ENCODE measurements at places on chromosomes 2 and 18.

- peak; percentile 75 for DNase-seq
Observed at GRCh38 chr2:86623043-86623493, 597 bp downstream of the RNF103 start.

- DNase-seq: no peak
Observed at GRCh38 chr2:55601849-55602248, 15.6 kb downstream of the PPP4R3B start.

GRCh38 chr2:128365217-128365905 lies 46.7 kb upstream of the HS6ST1 start:
- DNase-seq: no peak

DNA sequence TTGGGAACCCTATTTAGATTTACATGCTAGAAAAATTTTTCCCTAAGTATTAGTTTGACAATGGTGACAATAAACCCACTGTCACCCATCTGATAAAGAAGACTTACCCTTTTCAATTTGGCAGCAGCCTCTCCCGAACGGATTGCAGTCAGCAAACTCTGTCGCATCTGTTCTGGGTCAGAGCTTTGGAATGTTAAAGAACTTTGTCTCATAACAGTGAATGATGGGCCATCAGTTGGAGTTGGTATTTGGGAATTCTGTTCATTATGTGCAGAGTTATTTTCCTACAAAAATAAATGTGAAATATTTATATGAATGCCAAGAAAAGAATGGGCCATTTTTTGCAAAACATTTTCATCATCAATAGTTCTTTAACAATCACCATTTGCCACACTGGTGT lies 70.8 kb upstream of the GRB14 start:
- no peak for DNase-seq

- DNase-seq: no peak
Observed at GRCh38 chr2:230330725-230331124, 3.7 kb downstream of the SP140L start.

GRCh38 chr2:192814376-192814775 lies 619.6 kb upstream of the TMEFF2 start:
- DNase-seq: no peak

- no peak for DNase-seq
Observed at GRCh38 chr2:160291382-160291781, 91.3 kb upstream of the ITGB6 start.

- DNase-seq: no peak
Observed at GRCh38 chr2:53941749-53942148, 29.0 kb downstream of the PSME4 start.

DNA sequence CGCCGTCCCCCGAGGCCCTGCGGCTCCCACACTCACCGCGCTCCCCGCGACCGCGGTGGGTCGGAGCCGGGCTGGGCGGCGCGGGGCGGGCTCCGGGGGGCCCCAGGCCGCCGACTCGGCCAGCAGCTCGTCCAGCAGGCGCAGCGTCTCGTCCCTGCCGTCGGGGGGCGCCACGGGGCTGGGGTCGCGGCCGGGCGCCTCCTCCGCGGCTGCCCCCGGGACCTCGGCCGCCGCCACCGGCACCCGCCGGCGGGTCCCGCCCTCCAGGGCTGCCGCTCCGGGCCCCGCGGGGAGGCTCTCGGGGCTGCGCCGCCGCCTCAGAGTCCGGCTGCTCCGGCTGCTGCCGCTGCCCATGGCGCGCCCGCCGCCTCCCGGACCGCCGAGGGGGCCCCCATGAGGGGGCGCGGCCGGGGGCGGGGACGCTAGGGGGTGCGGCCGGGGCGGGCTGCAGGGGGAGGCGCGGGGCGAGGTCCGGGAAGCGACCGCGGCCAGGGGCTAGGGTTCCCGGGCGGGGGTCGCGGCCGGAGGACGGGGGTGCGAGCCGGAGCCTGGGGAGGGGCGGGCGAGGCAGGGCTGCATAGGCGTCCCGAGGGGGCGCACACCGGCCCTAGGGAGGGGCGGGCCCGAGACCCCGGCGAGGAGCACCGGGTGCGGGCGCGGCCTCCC lies at the start of gene CYS1:
CYS1 (minus strand) TSS at position 542 of the 666 bp plus-strand sequence; CDS start at position 354, 188 bp downstream.
- peak; percentile 23 for DNase-seq

DNA sequence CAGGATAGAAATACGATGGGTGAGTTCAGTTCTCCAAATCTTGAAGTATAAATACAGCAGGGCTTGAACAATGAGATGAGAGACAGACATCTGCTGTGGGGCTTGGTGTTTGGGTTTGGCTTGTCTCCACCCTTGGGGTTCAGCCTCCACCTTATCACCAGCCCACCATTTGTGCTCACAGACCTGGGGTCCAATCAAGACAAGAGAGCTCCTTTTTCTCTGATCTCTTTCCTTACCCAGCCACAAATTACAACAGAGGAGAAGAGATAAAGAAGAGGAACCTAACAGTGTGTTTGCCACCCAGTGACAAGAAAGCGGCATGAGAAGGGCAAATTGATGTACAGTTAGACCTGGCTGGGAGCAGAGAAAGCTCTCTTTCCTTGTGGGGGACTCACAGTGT lies 204.5 kb upstream of the CXCR4 start:
- DNase-seq: no peak

DNA sequence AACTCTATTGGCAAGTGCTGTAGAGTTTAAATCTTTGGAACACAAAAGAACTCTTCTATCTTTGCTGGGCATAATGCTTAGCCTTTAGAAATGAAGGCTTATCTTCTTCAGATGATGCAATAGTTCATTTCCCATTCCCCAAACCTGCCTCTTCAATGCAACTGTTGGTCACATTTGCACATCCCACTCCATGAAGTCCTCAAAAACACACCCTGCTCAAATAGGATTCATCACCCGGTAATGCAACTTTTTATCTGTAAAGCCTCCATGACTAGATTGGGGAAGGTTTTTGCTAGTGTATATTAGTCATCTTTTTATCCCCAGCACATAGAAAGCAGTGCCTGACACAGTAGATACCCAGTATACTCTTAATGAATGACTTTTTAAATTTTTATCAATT lies 376.4 kb downstream of the RBM43 start:
- DNase-seq: no peak

GRCh38 chr2:4900861-4901770 lies 791.1 kb upstream of the SOX11 start:
- peak; percentile 35 for DNase-seq

- DNase-seq: no peak
Observed at GRCh38 chr2:223760838-223761502, 76.4 kb downstream of the AP1S3 start.

DNA sequence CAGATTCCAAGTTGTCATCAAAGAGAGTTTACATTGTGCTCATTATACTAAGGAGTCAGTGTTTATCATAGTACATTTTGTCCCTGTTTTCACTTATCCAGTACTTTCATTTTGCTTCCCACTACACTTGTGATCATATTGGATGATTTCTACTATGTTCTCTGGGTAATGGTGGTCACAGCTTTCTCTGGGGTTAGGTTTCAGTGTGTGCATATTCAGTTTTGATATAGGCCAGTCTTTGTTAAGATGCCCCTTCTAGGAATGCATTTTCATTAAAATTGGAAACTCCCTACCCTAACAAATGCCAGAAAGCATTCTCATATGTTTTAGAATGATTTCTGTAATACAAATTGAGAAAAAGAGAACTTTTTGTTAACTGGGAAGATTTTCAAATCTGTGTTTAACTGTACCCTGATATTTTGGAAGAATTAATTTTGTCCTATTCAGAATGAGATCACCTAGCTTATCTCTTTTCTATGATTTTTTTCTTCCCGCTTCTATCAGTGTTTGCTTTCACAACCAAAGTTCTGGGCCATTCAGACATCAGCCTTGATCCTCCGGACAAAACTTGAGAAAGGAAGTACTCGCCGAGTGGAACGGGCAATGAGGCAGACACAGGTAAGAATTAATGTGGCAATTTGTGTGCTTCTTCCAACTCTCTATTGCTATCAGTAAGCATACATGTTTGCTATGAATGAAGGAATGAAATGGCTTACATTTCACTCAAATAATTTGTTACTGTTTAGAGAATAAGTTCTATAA lies 74.6 kb downstream of the TTC27 start:
- no peak for DNase-seq

DNA sequence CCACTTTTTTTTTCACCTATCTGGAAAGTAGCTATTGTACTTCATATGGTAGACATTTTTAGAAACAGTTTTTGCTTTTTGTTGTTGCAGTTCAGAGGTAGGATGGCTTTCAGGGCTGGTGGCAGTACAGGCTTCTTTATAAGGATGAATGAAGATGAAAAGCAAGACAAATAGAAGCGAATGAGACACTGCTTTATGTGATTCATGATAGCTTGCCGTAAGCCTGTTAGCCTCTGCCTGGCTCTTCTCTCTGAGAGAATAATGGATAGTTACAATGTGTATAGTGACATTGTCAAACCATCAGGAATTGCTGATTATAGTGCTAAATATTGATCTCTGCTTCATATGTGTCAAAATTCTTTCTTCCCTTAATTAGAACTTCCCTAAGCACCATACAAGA lies 173.7 kb downstream of the NR4A2 start:
- DNase-seq: peak; percentile 48

- DNase-seq: no peak
Observed at GRCh38 chr2:30670453-30670852, 136.8 kb downstream of the CAPN13 start.

DNA sequence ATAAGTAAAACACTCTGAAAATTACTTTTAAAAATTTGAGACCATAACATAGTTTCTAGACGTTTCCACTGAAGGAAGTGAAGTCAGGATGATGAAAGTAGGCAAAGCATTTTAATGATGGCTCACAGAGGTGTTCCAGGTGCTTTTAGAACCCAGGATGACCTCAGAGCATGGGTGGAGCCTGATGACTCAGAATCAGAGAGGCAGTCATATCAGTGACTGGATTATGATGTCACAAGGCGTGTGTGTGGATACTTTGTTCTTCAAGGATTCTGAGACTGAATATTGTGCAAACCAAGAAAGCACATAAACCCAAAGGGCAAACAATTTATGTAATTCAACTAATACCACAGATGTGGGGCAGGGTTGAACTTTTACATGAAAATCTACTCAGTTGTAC lies 208.0 kb upstream of the FBXO11 start:
- peak; percentile 22 for DNase-seq

GRCh38 chr18:69854455-69854854 lies 93.2 kb downstream of the CD226 start:
- no peak for DNase-seq

- peak; percentile 60 for DNase-seq
Observed at GRCh38 chr18:59056706-59057492, 82.8 kb upstream of the SEC11C start.

DNA sequence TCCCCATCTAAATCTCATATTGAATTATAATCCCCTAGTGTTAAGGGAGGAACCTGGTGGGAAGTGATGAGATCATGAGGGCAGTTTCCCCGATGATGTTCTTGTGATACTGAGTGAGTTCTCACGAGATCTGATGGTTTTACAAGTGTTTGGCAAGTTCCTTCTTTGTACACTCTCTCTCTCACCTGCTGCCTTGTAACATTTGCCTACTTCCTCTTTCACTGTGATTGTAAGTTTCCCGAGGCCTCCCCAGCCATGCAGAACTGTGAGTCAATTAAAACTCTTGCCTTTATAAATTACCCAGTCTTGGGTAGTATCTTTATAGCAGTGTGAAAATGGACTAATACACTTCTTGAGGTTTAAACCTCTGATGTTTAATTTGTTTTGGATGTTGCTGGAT lies 177.5 kb downstream of the CD8B2 start:
- no peak for DNase-seq

- no peak for DNase-seq
Observed at GRCh38 chr2:71060871-71061270, 7.6 kb upstream of the NAGK start.

DNA sequence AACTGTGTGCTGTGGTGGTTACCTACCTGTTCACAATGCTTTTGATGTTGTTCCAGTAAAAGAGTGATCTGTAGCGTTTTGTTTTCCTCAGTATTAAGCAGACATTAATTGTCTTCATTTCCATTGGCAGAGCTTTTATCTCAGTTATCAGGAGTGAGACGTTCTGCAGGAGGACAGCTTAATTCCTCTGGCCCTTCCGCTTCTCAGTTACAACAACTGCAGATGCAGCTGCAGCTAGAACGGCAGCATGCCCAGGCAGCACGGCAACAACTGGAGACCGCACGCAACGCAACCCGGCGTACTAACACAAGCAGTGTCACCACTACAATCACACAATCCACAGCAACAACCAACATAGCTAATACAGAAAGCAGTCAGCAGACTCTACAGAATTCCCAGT lies 78.3 kb downstream of the KCMF1 start:
- no peak for DNase-seq

DNA sequence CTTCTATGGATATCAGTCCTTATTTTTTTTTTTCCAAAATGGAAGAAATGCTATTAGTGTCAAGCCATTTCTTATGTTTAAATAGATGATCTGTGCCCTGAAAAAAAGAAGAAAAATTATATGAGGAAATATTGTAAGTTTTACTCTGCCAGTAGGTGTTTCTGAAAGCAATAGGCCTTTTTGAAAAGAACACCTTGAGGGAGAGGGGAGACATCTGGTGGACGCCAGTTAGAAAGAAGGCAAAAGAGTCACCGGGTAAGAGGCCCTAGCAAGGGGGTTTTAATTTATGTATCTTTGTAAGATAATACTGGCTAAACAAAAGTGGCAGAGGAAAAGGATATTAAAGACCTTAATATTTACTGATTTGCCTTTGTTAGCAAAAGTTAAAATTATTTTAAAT lies 56.1 kb downstream of the DYNAP start:
- peak; percentile 31 for DNase-seq

DNA sequence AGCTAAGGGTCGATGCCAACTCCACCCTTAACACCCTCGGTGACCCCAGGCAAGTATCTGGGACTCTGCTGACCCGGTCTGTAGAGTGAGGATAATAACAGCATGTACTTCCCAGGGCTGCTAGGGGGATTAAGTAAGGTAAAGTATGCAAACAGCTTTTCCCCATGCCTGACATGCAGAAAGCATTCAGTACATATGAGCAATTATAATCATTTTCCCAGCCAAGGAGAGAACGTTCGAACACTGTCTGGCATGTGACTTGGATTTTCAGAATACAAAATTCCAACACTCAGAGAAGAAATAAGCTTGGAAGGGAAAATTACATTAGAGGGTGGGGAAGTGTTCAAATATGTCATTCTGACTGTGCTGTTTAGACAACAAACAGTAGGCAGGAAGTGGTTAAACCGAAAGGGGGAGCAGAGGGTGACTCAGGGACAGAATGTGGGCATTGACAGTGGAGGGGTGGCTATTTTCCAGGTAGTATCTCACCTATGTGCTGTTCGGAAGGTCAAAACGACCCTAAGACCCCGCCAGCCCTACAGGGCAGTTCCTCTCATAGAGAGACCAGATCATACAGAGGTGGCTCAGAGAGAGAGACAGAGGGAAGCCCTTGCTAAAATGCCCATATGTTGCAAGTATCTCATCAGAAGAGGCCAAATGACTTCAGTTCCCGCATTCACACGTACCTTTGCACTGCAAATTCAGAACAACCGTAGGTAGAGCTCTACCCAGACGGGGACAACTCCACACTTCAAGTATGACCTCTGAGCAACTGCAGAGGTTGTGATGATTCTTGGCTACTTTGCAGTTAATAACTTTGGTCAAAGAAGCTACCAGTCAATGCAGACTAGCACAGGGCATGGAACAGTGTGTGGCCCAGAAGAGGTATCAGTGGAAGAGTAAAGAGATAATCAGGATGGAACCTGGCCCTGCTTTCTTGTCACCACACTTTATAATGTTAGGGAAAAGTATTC lies 14.8 kb downstream of the ASPRV1 start:
- no peak for DNase-seq

All from NCI-H146 (cell line).